ENCODE measurements at places on chromosomes 1 and 21. TPM values are rescaled to one million over a fixed set of nuclear protein-coding genes. Genes with fewer than 3 reads are reported as not detected.

Gene SCAMP3
- total RNA-seq, result 55.4 TPM

Gene SPRR1B
- total RNA-seq, result not detected

Gene MYCL
- 1.1 TPM for total RNA-seq

Gene CACNA1S
- not detected for total RNA-seq

Gene FLG2
- total RNA-seq, result not detected

Gene NBPF20
- 0.57 TPM for total RNA-seq

Gene CGN
- 0.22 TPM for total RNA-seq

Gene SLC2A5
- total RNA-seq, result 3.6 TPM

Gene LEPR
- total RNA-seq, result 3.5 TPM

Gene AVPR1B
- total RNA-seq, result not detected

Gene P3H1
- 9.3 TPM for total RNA-seq

Gene DCST2
- 0.35 TPM for total RNA-seq

Gene FALEC
- not detected for total RNA-seq

Gene CFHR5
- total RNA-seq, result not detected

Gene SPRR1A
- not detected for total RNA-seq

Gene SPRTN
- total RNA-seq, result 6.5 TPM

Gene PALMD
- 122 TPM for total RNA-seq

Gene FAM131C
- 5.9 TPM for total RNA-seq

Gene TNFRSF1B
- 19.0 TPM for total RNA-seq

Gene TNFRSF8
- total RNA-seq, result 0.92 TPM

Gene DNAH14
- total RNA-seq, result 4.6 TPM

Gene NBPF4
- not detected for total RNA-seq

Gene TMPRSS15
- total RNA-seq, result not detected

Gene LDLRAD1
- not detected for total RNA-seq

Gene ELAPOR1
- total RNA-seq, result 0.22 TPM

Gene OLIG2
- not detected for total RNA-seq

Gene GNB1
- 182 TPM for total RNA-seq

Gene PLEKHA6
- 18.7 TPM for total RNA-seq

Gene KIF26B
- total RNA-seq, result 3.8 TPM

Gene TSPAN2
- total RNA-seq, result 10.3 TPM

Gene STX12
- total RNA-seq, result 24.4 TPM

Gene MAP1LC3C
- total RNA-seq, result 0.19 TPM

Gene RNF207
- total RNA-seq, result 54.6 TPM

Gene AMY1B
- not detected for total RNA-seq

Gene HUNK
- total RNA-seq, result 0.08 TPM

Gene PLXNA2
- 15.3 TPM for total RNA-seq

Gene CHI3L1
- total RNA-seq, result 0.46 TPM

Gene SLC35F3
- not detected for total RNA-seq

Gene ILDR2
- total RNA-seq, result 1.8 TPM

Gene SLC66A1
- 7.0 TPM for total RNA-seq

Gene ADAMTS1
- 59.3 TPM for total RNA-seq

Gene VASH2
- total RNA-seq, result 1.4 TPM

Gene GALNT2
- total RNA-seq, result 29.2 TPM

Gene TRIM17
- total RNA-seq, result 0.38 TPM

Gene EFNA3
- 1.1 TPM for total RNA-seq

Gene ZFYVE9
- 18.0 TPM for total RNA-seq

Gene RSPH1
- not detected for total RNA-seq

Gene KCND3
- total RNA-seq, result 20.7 TPM

Gene CELA2A
- total RNA-seq, result not detected

Gene SMIM12
- 40.6 TPM for total RNA-seq

Gene ITLN2
- total RNA-seq, result not detected

Gene OR2T11
- not detected for total RNA-seq

Gene GBP4
- total RNA-seq, result 5.9 TPM

Gene PCP4L1
- total RNA-seq, result 0.60 TPM

Gene COL8A2
- 1.0 TPM for total RNA-seq

Gene L1TD1
- not detected for total RNA-seq

Gene FMN2
- not detected for total RNA-seq

Gene AXDND1
- not detected for total RNA-seq

Gene NKAIN1
- total RNA-seq, result 0.14 TPM

Gene FCN3
- 20.7 TPM for total RNA-seq
